ENCODE measurements at places on chromosomes 6 and 20. TPM values are rescaled to one million over a fixed set of nuclear protein-coding genes. Genes with fewer than 3 reads are reported as not detected.
A peak's percentile ranks its signal among the peaks of the same experiment; 100 is the strongest.

The KIAA1755 gene
- total RNA-seq, result 3.9 TPM

DNA sequence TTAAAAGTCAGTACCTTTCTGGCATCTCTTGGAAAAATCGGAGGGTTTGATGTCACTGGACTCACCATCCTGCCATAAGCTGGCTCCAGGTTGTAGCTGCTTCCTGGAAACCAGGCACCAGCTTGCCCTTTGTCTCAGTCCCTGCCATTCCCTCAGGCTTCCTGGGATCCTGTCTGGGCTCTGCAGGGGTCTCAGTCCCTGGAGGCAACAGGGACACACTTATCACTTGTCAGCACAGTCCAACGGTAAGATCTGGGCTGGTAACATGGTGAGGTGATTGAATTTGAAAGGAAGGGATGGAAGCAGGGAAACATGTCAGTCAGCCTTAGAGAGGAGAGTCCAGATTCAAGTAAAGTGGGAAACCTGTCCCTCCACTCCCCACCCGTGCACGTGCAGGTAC, 147.6 kb upstream of the ECI2 start:
- no peak for DNase-seq

GRCh38 chr20:48680650-48681049, 147.1 kb downstream of the PREX1 start:
- DNase-seq, result peak; percentile 61

GRCh38 chr6:3209114-3210023, 18.1 kb downstream of the TUBB2B start:
- DNase-seq, result peak; percentile 70

- no peak for DNase-seq
Measured at GRCh38 chr6:33415831-33416230, 2.1 kb downstream of the CUTA start.

GRCh38 chr6:35021004-35021403, 120.1 kb downstream of the TCP11 start:
- no peak for DNase-seq

- DNase-seq, result no peak
Measured at GRCh38 chr6:113779656-113780055, 77.5 kb upstream of the MARCKS start.

GRCh38 chr6:35094183-35094582, 47.0 kb downstream of the TCP11 start:
- DNase-seq, result peak; percentile 14

DNA sequence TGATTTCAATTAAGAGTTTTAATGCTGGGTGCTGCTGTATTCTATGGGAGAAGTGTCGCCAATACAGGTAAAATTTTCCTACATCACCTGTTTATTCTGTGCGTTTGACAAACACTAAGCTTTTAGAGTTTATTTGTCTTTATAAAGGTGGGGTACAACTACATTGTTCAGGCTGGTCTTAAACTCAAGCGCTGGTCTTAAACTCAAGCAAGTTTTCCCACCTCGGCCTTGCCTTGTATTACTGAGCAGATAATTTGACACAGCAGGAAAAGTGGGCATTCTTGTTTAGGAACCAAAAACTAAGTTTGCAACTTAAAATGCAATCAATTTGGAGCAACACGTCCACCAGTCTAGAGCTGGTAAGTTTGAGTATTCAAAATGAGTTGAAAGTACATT, 112.9 kb upstream of the BTN3A2 start:
- DNase-seq, result no peak

DNA sequence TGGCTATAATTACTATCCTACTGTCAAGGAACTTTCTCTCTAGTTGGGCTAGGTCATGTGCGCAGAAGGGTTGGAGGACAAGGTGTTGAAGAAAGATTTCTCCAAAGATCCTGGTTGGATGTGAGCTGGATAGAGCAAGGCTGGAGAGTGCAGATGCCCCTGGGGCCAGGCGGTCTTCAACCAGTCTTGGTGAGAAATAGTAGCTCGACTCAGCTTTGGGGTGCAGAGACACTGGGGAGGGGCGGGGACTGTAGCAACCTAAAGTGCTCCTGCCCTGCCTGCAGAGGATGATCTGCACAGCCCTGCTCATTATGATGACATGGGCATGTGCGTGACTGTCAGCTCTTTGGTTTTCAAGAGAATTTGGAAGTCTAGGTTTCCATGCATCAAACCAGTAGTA, 35.9 kb downstream of the PHACTR3 start:
- peak; percentile 7 for DNase-seq

Data from colonic mucosa (tissue), 4 donors.